ENCODE measurements at places on chromosomes 7 and 10.

GRCh38 chr7:30596014-30596641, 1.4 kb downstream of the GARS1 start:
- peak; percentile 23 for DNase-seq

GRCh38 chr10:78401624-78402367, 368.1 kb downstream of the RPS24 start:
- no peak for DNase-seq

DNA sequence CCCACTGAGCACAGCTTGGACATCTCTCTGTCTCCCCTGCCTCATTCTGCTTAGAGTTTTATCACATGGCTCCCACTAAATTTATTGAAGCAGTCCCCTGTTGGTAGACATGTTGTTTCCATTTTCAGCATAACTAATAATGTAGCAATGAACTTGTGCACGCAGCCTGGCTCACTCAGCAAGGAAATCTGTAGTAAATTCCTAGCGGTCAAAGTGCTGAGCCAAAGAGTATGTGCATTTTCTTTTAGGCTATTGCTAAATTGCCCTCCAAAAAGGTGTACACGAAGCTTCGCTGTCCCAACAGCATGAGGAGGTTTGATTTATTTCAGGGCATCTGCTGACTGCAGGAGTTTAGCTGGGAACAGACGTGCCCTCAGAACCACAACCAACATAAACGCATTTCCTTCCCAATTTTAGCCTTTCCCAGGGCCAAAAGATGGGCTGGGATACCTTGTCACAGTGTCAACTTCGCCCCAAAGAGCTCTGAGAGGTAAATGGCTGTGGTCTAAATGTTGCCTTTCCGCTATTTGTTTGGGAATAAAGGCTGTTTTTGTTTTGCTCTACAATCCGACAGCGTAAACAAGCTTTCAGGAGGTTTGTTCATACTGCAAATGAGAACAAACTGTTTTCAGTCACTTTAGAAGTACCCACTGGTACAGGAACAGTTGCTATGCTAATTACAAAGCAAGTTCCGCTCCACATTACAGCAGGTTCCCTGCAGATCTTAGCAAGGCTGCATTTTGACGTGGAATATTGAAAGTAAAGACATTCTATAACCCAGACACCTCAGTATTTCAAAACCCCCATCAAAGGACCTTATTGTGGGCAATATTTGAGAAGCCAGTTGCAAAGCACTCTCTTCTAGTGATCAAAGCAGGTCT, 16.8 kb downstream of the VSIR start:
- no peak for DNase-seq

DNA sequence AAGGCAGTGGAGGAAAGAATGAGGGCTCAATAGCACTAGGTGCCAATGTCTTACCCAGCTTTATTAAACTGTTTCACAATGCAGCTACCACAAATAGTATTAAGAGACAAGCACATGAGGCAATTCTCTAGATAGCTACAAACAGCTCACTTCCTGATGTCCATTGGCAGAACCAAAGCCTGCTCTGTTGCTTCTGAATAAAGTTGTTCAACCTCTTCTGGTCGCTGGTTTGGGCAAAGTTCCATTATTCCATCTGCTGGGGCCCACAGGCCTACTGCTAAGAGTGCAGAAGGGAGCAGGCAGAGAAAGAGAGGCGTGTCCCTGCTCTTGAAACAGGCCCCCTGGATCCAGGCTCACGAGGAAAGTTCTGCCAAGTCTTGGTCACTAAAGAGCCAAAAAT, 173.9 kb downstream of the ZNF438 start:
- no peak for DNase-seq

DNA sequence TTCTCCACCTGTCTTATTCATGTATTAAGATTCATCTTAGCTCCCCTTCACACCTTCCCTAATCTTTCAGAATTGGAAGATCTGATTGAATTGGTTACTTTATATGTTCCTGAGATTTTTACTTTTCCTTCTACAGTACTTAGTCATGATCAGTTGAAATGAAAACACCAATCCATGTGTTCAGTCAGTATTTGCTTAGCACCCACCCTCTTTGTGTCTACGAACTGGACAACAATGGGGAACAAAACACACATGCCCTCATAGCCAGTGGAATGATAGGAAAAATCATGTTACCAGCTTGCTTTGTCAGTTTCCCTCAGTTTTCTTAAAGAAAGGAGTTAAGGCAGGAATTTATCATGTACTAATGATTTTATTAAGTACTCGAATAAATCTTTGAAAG, 2.0 kb downstream of the MASTL start:
- DNase-seq: no peak

GRCh38 chr10:87585565-87586514, 73.8 kb upstream of the PAPSS2 start:
- DNase-seq: no peak

DNA sequence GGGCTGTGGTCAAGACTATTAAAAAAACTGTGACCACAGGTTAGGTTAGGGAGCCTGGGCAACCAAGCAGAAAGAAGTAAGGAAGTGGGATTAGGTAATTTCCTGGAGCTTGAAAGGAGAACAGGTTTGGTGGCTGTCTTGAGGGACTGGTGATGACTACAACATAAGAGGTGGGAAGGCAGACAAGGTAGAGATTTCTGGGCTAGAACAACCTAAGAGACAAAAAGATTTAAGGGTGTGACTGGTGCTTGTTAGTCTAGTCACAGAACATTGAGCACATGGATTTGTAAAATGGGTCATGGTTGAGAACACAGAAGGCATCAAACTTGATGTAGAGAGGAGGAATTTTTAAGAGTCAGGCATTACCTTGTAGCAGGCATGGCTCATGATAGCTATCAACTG, 123.7 kb upstream of the ASAH2 start:
- DNase-seq: no peak

- no peak for DNase-seq
Observed at GRCh38 chr10:105585171-105585570, 944.1 kb downstream of the SORCS3 start.

DNA sequence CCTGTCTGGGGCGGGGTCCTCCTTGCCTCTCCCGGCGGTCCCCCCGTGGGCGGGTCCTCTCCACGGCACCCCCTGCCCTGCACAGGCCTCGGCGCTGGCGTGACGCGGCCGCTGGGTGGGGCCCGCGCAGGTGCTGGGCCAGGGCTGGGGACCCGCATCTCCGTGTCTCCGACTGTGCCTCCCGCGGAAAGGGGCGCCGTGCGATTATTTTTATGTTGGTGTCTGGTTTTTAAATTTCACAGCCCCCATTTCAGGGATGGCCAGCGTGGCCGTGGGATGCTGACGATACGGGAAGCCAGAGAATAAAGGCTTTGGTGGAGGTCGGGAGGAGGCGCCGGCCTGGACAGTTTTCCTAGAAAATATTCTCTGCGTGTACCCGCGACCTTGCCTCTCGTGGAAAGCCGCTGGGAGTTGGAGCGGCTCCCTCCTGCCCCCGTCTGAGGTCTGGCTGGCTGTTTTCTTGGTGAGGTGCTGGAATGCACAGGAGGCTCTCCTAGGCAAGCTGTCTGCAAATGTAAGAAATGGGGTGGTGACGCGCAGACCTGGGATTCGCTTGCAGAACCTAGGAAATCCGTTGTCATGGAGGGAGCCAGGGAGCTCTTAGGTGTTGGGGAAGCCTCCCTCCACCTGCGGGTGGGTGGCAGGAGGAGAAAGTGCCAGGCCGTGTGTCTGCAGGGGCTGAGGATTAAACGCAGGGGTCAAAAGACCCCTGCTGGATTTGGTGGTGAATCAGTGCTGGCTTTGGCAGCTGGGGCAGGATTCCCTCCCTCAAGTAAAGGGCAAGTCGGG, 28.7 kb upstream of the JAKMIP3 start:
- no peak for DNase-seq

GRCh38 chr7:91357901-91358300, 93.7 kb downstream of the FZD1 start:
- no peak for DNase-seq

GRCh38 chr10:59279991-59280505, 82.3 kb downstream of the FAM13C start:
- no peak for DNase-seq

DNA sequence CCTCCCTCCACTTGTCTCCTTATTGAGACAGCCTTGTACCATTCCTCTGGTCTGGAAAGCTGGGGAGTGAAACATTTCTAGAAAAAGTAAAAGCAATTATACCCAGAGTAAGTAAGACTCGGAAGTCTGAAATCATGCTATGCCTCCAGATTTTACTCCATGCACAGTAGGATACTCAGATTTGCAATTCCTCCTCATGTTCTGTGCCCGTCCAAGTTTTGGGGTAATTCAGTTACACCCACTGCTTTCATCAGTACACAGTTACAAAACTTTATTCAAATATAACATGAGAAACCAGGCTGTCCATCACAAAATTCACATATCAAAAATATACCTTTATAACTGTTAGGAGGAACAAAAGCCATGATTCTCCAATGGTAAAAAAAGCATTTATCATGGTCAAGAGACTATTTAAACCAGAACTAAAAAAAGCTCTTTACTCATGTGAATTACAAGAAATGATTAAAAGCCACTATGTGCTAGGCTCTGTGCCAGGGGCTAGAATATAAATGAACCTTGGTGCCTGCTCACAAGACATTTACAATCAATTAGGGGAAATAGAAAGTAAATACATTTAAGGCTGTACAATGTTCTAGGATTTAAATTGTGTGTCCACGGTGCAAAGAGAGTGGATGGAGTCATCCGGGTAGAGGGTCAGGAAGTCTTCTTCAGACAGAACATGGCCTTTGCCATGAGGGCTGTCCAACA, 320.2 kb downstream of the ELMO1 start:
- no peak for DNase-seq

- DNase-seq: no peak
Observed at GRCh38 chr10:70714245-70714644, 41.9 kb downstream of the ADAMTS14 start.

GRCh38 chr10:78047314-78047891, 13.7 kb downstream of the RPS24 start:
- peak; percentile 28 for DNase-seq

DNA sequence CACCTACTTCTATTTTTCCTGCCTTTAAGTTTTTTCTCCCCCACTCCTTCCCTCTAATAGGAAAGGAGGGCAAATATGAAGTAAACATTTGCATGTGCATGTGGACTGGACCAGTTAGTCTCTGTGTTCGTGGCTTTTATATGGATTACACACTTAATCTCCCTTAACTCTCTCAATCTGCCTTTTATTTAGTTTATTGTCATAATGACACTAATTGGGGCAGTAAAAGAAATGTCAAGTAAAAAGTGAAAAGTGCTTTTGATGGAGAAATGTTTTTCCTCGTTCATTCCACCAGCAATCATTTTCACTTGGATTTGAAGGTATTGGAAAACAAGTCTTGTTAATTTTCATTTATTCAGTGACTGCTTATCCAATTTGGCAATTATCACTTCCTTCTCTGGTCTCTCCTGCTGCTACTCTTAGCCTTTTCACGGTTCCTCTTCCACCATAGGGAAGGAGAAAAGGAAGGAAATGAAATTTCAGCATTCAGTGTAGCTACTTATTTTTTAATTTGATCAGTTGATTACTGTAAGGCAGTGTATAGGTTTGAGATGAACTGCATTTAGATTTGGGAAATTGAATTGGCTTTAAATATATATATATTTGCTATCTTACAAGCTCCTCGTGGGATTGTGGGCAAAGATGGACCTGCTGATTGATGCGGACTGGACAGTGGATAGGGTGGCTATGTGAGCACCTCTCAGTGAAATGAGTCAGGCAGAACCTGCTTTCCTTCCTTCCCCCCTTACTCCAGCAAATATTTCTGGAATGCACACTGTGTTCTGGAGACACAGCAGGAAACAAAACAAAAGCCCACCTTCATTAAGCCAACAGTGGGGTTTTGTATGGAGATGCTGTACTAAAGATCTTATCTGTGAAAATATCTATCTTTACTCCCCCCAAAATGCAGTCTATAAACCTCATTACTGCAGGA, 77.5 kb downstream of the LRRC4 start:
- DNase-seq: no peak

DNA sequence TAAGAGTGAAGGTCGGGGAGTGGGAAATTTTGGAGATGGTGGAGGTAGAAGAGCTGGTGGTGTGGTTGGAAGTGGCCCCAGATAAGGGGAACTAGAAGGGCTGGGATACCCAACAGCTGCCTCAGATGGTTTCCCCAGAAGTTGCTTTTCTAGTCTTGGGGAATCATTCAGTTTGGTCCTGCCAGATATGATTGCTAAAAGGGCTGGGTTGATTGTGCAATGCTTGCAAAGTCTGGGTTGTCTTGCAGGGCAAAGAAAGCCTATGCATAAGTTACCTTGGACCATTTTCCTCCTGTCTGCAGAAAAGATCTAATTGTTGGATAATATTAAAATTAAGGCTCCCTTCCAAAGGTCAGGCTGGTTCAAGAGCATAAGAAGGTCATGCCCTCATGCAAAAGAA, 213.8 kb upstream of the ZNF804B start:
- no peak for DNase-seq

DNA sequence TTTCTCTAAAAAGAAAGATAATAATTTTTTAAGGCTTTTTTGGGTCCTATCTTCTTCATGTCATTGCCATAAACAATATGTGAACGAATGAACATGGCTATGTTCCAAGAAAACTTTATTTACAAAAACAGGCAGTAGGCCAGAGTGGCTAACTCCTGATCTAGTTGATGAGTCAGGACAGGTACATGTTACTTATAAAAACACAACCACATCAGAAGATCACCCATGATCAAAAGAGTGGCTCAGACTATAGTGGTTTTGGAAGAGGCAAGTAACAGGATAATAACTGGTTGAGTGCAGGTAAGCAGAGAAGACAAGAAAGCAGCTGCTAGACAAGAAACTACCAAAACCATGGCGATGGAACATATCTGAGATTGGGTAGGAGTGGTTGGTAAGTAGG, 468.7 kb downstream of the KCNMA1 start:
- DNase-seq: no peak

GRCh38 chr7:32034052-32034451, 36.2 kb downstream of the PDE1C start:
- no peak for DNase-seq

DNA sequence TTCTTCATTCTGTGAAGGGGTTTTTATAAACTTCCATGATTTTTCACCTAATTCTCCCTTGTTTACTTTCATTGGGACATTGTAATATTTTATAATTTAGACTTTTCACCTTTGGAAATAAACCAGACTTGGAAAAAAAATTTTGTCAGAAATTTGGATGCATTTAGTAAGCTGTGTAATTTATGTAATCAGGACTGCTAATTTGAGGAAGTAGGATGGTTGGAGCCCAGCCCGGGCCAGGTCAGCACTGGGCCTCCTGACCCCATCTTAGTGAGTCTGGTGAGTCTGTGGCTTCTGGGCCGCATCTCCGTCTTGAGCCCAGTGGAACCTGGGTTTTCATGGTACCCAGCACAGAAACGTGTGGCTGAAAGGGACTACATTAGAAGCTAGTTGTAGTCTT, 27.6 kb upstream of the ZNF32 start:
- no peak for DNase-seq

DNA sequence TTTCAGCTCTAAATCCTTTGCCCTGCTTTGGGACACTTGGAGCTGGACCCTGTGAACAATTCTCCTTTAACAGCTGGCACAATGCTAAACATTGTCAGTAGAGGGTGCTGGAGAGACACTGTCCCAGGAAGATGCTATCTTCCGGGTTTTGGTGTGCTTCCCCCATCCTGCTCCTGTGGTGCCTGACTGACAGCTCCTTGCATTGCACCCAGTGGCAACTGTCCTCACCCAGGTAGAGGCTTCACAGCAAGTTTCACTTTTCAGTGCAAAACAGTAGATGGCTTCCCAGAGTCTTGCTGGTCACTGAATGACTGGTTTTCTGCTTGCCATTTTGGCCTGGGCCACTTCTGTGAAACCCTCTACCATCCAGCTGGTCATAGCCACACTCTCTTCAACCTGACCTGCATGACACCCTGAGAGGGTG, 77.3 kb downstream of the CDC14C start:
- DNase-seq: no peak

GRCh38 chr10:44032216-44032615, 352.7 kb downstream of the CXCL12 start:
- DNase-seq: no peak

Data from HuH-7.5 (cell line).